GM20000 (cell line): ENCODE measurements at places on chromosomes 7 and 10.
A peak's percentile ranks its signal among the peaks of the same experiment; 100 is the strongest.

DNA sequence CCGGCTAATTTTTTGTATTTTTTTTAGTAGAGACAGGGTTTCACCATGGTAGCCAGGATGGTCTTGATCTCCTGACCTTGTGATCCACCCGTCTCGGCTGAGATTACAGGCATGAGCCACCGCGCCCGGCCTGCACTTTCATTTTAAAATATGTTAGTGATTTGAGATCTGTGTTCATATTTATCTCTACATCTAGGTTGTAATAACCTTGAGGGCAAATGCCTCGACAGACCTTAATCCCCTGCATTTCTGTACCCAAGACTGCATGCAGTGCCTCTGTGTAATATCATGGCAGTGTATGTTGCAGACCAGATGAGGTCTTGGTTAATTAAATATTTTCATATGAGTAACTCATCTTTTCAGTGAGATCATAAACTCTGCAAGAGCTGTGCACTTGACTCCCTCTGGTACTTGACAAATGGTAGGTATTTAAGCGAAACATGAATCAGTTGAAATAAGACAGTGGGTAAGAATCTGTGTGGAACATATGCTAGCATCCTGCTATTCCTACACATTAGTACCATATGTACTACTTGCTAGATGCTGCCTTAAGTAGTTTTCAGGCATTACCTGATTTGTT, 673.9 kb upstream of the ANKRD30A start:
- no peak for DNase-seq

GRCh38 chr10:89829887-89830269, 128.5 kb downstream of the KIF20B start:
- no peak for DNase-seq

DNA sequence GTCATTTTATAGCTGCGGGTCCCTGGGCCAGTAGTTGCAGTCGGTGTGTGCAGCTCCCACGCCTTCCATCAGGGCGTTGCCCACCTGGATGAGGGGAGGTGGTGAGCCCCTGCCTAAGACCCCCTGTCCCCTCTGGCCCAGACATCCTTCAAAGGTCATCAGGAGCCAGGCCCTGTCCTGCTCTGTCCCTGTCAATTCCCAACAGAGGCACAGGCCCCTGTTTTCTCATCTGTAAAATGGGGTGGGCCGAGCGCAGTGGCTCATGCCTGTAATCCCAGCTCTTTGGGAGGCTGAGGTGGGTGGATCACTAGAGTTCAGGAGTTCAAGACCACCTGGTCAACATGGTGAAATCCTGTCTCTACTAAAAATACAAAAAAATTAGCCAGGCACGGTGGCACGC, 128.5 kb upstream of the TNRC18 start:
- no peak for DNase-seq

- no peak for DNase-seq
Measured at GRCh38 chr10:131109726-131110125, 201.8 kb downstream of the TCERG1L start.

DNA sequence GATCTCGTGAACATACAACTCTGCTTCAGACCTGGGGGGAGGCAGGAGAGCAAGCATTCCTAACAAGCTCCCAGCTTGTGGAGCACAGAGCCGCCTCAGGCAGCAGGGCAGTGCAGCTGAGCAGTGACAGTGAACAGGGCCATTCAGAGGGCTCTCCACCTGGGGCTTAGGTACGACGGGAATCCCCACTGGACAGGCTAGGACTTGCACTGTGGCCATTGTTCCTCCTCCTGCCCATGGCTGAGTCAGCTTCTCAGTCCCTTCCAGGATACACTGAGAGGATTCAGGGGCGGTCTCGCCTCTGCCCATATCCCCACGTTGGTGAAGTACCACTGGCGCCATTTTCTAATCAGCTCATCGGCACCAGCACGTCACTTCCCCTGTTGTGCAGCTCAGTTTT, 71.1 kb downstream of the FIGNL1 start:
- no peak for DNase-seq

DNA sequence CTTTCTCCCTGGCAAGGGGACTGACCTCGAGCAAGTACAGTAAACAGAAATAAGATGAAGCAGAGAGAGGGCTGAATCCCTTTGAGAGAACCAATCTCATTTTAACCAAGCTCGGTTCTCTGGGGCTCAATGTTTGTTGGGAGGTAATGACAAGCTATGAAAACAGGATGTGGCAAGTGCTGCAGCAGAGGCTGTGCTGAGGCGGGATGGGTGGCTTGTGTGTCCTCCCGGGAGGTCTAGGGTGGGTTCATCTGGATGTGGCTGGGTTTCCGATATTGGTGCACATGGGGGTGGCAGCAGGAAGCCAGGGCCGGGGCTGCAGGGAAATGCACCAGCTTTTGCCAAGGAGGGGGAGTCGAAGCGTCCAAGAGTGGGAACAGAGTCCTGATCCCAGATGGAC, 84.5 kb downstream of the AOAH start:
- no peak for DNase-seq

- peak; percentile 84 for DNase-seq
Measured at GRCh38 chr10:71314028-71314693, 4.9 kb upstream of the SLC29A3 start.

DNA sequence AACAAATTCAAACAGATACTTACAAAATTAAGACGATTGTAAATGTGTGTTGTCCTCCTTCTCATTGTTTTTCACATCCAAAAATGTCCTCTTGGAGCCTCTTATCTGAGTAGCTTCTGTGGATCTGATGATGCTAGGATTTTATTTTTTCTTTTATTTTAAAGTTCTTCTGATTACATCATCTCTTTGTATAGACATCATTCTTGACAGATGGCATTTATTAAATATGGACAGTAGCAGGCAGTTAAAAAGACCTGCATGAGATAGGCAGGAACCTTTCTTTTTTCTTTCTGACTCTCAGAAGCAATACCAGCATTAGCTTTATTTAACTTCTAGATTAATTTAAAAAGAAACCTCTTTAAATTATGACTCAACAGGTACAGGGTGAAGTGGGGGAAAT, at the start of gene RPA3:
Gene RPA3 (minus strand): TSS at position 116 of the 400 bp plus-strand sequence. CDS start 78,189 bp downstream, outside the sequence.
- DNase-seq = no peak

DNA sequence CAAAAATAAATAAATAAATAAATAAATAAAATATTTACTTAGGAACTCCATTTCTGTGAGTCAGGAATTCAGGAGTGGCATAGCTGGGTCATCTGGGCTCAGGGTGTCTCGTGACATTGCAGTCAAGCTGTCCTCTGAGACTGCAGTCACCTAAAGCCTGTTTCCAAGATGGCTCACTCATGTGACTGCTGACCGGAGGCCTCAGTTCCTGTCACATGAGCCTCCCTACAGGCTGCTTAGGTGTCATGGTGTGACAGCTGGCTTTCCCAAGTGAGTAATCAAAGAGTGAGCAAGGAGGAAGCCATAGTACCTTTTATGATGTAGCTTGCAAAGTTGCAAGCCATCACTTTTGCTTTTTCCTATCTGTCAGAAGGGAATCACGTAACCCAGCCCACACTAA, 128.6 kb upstream of the KCTD7 start:
- DNase-seq = no peak

- no peak for DNase-seq
Measured at GRCh38 chr10:24008164-24009091, 200.5 kb upstream of the KIAA1217 start.

DNA sequence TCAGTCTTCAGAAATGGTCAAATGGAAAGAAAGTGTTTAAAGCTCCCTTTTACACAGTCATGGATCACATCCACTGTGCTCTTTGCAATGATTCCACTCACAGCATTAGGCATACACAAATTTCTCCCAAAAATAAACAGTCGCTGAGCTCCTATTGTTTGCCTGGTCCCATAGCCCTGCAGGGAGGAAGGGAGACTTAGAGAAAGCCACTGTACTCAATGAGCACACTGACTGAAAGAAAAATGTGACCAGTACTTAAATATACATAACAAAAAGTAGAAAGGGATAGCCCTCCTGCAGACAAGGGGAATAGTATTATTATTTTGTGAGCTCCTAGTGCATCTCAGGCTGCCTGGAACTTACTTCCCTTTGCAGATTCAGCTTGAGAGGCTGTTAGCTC, 853.2 kb downstream of the GRID1 start:
- DNase-seq = no peak

DNA sequence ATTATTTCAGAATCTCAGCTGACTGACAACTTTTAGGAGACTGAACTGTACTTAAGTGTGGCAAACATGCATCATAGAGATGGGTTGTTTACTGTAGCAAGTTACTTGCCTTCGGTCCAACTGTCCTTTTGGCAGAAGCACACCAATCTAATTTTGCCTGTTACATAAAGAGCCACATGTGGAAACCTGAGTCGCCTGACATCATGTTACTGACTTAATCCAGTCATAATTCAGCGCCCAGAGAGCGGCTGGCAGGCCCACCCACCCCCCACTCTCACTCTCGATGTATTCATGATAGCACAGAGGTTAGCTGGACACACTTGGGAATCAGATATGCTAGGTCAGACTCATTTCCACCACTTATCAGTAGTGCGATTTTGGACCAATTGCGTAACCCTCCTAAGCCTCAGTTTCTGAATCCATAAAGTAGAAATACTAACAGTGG, 57.3 kb upstream of the CAPZA2 start:
- DNase-seq = no peak

- no peak for DNase-seq
Measured at GRCh38 chr10:117865945-117866344, 180.8 kb downstream of the RAB11FIP2 start.

DNA sequence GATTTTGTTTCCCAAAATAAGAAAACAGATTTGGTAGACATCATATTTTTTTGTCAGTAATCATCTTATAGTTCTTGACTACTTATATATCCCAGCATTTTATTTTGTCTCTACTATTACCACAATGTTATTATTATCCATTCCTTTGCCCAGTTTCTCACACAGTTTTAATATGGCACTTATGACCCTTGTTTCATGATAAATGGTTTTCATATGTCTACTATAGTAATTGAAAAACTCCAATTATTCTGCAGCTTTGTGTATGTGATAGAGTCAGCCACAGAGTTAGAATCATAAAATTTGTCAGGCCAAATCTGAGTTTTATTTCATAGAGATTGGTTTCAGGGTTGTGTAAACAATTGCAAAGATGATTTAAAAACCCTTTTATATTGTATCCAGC, 203.9 kb downstream of the MALRD1 start:
- no peak for DNase-seq

- DNase-seq = no peak
Measured at GRCh38 chr10:15346440-15347141, 24.5 kb downstream of the FAM171A1 start.

DNA sequence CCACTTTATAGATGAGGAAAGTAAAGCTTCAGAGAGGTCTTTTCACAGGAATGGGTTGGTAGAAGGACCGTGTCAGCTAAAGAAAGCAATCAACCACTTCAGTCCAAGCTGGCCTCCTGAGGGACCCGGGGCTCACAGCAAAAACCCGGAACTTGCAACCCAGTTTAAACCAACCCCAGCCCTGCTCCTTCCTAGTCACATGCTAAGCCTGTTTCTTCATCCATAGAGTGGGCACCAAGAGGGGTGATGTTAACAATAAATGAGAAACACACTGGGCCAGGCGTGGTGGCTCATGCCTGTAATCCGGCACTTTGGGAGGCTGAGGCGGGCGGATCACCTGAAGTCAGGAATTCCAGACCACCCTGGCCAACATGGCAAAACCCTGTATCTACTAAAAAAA, 12.1 kb upstream of the NPFFR1 start:
- no peak for DNase-seq

DNA sequence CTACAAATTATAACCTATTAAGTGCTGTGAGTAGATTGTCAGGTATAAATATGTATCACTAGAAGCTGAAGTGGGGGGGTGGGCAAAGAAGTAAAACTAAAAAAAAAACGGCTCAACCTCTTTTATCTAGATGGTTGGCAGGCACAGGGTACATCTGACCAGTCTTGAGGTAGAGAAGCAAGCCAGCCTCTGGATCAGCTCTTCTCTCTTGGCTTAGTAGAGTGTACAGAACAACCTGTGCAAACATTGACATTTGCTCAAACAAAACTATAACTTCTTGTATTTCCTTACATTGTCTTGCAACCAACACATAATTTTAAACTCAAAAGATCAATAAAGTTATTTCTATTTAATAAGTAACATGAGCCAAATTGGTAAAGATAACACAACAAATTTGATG, 25.6 kb downstream of the DNA2 start:
- DNase-seq = no peak

DNA sequence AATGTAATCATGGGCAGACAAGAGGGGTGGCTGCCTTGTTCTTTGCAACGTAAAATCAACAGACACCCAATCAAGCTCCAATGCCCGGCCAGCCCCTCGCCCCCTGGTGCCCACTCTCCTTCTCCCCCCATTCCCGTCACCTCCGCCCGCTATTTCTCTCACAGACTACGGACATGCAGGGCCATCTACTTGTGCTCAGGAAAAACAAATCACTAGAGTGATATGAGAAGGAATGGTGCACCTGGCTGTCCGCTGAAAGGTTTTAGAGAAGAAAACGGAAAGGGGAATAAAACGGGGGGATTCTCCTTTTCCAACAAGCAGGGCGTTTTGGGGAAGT, 396 bp downstream of the GRM8 start:
- no peak for DNase-seq

DNA sequence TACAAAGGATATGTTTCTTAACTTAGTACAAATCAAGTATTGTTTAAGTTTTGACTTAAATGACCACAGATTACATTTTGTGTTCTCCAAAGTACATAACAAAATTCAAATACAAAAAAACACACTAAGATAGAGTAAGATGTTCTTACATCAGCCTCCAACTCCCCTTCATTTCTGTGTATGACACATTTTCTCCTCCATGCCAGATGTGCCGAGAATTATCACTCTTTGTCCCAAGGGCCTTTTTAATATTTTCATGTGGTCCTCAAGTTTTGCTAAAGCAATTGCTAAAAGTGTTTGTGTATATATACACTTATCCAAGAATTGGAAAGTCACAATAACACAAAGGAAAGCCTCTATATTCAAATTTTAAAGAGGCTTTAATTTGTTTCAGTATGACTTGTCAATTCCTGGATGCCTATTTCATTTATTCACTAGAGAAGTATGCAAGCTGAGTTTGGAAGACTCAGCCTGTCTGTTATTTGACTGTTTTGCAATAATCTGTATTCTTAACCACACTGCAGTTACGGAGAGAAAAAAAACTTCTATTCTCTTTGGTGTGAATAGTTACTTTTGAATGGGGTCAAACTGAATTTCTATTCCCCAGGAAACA, 586.4 kb upstream of the SEMA3D start:
- no peak for DNase-seq

DNA sequence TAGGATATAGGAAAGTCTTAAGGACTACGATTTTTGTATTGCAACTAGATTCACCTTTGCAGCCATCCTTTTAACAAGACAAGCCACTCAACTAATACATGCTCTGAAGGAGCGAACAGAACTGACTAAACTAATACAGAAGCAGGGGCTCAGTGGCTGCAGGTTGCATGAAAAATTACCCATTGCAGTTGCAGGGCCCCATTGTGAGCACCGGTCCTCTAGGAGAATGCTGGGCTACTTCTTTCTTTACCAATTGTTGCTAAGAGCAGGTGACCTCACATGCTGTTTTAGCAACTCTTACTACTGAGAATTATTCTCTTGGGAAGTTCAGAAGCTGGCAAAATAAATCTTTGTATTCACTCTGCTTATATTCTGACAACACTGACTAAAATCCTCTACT, 64.0 kb upstream of the ANKRD1 start:
- DNase-seq = no peak
